Naive thymus-derived CD4-positive, alpha-beta T cell (primary cell): ENCODE measurements at places on chromosomes 7 and 10. TPM values are rescaled to one million over a fixed set of nuclear protein-coding genes. Genes with fewer than 3 reads are reported as not detected.

GRCh38 chr7:100220586-100221230, 959 bp downstream of the PVRIG start:
- peaks cover 45% of the 10 kb centered on the region for H3K4me1 ChIP-seq
- peak overlapping the region; percentile 81 for H3K4me3 ChIP-seq
- no peak for DNase-seq
- no peaks in the 10 kb centered on the region for H3K27me3 ChIP-seq
- peaks cover 25% of the 10 kb centered on the region for H3K36me3 ChIP-seq

- H3K36me3 ChIP-seq: no peaks in the 10 kb centered on the region
- no peak for DNase-seq
- H3K27ac ChIP-seq: peak overlapping the region; percentile 14
- peaks cover 39% of the 10 kb centered on the region for H3K4me1 ChIP-seq
Measured at GRCh38 chr7:36644625-36645422, 79.5 kb downstream of the AOAH start.

Gene H2BK1
- 5.6 TPM for total RNA-seq

DNA sequence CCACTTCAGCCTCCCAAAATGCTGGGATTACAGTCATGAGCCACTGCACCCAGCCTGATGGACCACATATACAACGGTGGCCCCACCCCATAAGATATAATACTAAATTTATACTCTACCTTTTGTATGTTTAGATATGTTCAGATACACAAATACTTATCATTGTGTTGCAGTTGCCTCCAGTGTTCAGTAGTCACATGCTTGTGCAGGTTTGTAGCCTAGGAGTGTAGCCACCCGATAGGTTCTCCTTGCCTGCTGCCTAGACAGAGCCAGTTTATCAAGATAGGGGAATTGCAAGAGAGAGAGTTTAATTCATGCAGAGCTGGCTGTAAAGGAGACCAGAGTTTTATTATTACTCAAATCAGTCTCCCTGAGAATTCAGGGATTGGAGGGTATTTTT, 9.6 kb downstream of the CCL24 start:
- H3K4me3 ChIP-seq: no peak overlapping the region
- no peaks in the 10 kb centered on the region for H3K36me3 ChIP-seq
- no peak for DNase-seq
- no peaks in the 10 kb centered on the region for H3K27me3 ChIP-seq

Gene ZNF425
- total RNA-seq: 3.1 TPM

Gene CALHM3
- total RNA-seq: not detected

- DNase-seq: no peak
- H3K27ac ChIP-seq: no peak overlapping the region
- no peaks in the 10 kb centered on the region for H3K27me3 ChIP-seq
- H3K4me3 ChIP-seq: no peak overlapping the region
- no peaks in the 10 kb centered on the region for H3K4me1 ChIP-seq
Measured at GRCh38 chr7:151296202-151296992, 45.2 kb upstream of the NUB1 start.

GRCh38 chr10:59019603-59020002, 156.8 kb upstream of the PHYHIPL start:
- H3K4me3 ChIP-seq: no peak overlapping the region
- no peak for DNase-seq
- no peaks in the 10 kb centered on the region for H3K27me3 ChIP-seq
- no peak overlapping the region for H3K27ac ChIP-seq
- H3K36me3 ChIP-seq: no peaks in the 10 kb centered on the region
- no peaks in the 10 kb centered on the region for H3K4me1 ChIP-seq

DNA sequence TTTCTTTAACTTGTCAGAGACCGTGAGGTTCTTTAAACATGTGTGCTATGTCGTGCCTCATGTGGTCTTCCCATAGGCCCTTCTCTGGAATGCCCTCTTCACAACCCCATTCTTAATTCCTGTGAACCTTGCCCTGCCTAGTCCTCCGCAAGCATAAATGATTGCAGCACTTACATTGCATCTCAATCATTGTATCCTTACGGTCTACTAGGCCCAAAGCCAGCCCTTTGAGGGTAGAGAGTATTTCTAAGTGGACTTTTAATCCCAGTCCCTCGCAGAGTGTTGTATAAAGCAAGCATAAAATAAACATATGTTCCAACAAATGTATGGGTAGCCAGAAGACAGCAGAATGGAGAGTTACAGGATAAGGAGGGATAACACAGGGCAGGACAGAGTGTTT, 92.1 kb upstream of the FAM133B start:
- H3K4me3 ChIP-seq: no peak overlapping the region
- H3K4me1 ChIP-seq: peaks cover 32% of the 10 kb centered on the region
- peak overlapping the region; percentile 70 for H3K27ac ChIP-seq
- H3K36me3 ChIP-seq: no peaks in the 10 kb centered on the region
- no peak for DNase-seq

Gene WDR86
- 0.31 TPM in 1 of 2 replicates, not detected in the other for total RNA-seq

Gene TMEM236
- total RNA-seq: 0.12 TPM

Gene AKR1D1
- not detected for total RNA-seq

DNA sequence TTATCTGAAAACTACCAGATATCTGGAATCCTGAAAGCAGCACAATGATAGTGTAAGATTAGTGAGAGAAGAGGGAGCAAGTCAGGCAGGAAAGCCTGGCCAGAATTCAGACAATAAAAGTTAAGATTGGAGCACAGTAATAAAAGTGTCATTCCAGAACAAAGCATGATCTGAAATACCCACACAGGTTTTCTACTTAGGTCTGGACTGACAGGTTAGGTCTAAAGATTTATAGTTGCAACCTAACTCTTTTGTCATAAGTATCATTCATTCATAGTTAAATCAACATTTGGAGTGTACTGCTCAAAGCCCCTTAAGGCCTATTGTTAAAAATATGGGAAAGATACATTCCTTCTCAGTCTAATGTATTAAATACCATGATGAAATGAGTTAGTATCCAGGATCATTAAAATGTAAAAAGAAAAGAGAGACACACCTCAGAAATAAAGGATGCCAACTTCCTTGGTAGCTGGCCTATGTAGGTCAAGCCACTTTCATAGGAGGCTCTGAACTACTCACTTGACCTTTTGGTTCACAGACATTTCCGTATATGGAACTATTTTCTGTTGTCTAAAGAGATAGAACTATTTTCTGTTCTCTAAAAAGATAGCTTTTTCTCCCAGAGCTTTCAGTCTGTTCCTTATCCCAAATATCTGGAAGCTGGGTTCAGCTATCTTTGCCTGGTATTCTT, 105.2 kb downstream of the FAS start:
- H3K27ac ChIP-seq: no peak overlapping the region
- no peaks in the 10 kb centered on the region for H3K4me1 ChIP-seq
- H3K4me3 ChIP-seq: no peak overlapping the region
- no peaks in the 10 kb centered on the region for H3K36me3 ChIP-seq

GRCh38 chr10:121309164-121309563, 289.1 kb downstream of the FGFR2 start:
- DNase-seq: no peak
- H3K4me3 ChIP-seq: no peak overlapping the region
- H3K27ac ChIP-seq: no peak overlapping the region
- no peaks in the 10 kb centered on the region for H3K36me3 ChIP-seq
- H3K4me1 ChIP-seq: no peaks in the 10 kb centered on the region
- H3K27me3 ChIP-seq: no peaks in the 10 kb centered on the region

Gene NEUROD6
- total RNA-seq: not detected

DNA sequence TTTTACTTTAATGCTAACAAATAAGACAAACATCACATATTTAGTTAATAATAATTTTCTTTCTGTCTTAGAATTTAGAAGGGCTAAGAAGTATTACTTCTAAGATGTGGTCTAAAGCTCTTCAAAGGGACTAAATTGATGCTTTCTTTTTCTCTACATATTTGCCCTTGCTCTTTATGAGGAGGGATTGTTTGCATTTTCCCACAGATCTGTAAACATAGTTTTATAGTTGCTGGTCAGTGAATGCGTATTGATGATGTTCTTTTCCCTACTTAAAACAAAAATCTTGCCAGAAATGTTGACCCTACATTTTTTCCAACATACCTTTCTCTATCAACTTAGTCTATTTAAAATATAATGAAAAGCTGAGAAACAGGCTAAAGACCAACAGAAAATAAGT, 372.4 kb upstream of the LRGUK start:
- no peaks in the 10 kb centered on the region for H3K36me3 ChIP-seq
- no peaks in the 10 kb centered on the region for H3K4me1 ChIP-seq
- DNase-seq: no peak
- H3K27me3 ChIP-seq: no peaks in the 10 kb centered on the region

GRCh38 chr7:149706398-149706797, 67.0 kb downstream of the ZNF467 start:
- H3K36me3 ChIP-seq: no peaks in the 10 kb centered on the region
- no peaks in the 10 kb centered on the region for H3K27me3 ChIP-seq
- no peak overlapping the region for H3K27ac ChIP-seq
- DNase-seq: no peak
- H3K4me1 ChIP-seq: no peaks in the 10 kb centered on the region

- H3K27me3 ChIP-seq: no peaks in the 10 kb centered on the region
- H3K36me3 ChIP-seq: no peaks in the 10 kb centered on the region
- no peaks in the 10 kb centered on the region for H3K4me1 ChIP-seq
Measured at GRCh38 chr10:75048669-75049098, 62.8 kb upstream of the SAMD8 start.

GRCh38 chr10:103855852-103856796, 748 bp upstream of the SH3PXD2A start:
- H3K27ac ChIP-seq: no peak overlapping the region
- H3K4me1 ChIP-seq: peaks cover 9% of the 10 kb centered on the region
- H3K27me3 ChIP-seq: peaks cover 8% of the 10 kb centered on the region

Gene ASIC3
- total RNA-seq: 13.7 TPM

- H3K27me3 ChIP-seq: no peaks in the 10 kb centered on the region
- no peak overlapping the region for H3K27ac ChIP-seq
- H3K4me3 ChIP-seq: no peak overlapping the region
- H3K4me1 ChIP-seq: no peaks in the 10 kb centered on the region
- no peak for DNase-seq
Measured at GRCh38 chr7:101113836-101114235, 13.1 kb upstream of the SERPINE1 start.

Gene TMEM229A
- total RNA-seq: not detected in 2 replicates

GRCh38 chr10:113340282-113340681, 212.6 kb upstream of the HABP2 start:
- H3K4me1 ChIP-seq: no peaks in the 10 kb centered on the region
- no peak overlapping the region for H3K4me3 ChIP-seq
- no peaks in the 10 kb centered on the region for H3K27me3 ChIP-seq
- no peak for DNase-seq

Gene LIPM
- not detected for total RNA-seq

DNA sequence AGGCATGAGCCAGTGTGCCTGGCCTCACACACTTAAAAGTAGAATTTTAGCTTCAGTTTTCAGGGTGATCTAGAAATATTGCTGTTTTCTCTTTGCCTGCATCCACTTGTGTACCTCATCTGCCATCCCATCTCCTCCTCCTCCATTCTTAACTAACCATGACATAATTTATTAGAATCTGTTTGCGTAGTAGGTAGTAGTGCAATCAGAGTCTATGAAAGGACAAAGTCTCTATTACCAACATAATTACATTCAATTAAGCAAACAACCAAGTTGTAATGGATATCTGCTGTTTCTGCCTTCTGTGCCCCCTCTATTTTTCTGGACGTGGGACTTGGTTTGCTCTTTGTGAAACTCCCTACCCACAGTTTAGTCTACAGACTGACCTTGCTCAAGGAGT, 72.9 kb downstream of the CDK14 start:
- no peaks in the 10 kb centered on the region for H3K4me1 ChIP-seq
- no peaks in the 10 kb centered on the region for H3K27me3 ChIP-seq
- DNase-seq: no peak

DNA sequence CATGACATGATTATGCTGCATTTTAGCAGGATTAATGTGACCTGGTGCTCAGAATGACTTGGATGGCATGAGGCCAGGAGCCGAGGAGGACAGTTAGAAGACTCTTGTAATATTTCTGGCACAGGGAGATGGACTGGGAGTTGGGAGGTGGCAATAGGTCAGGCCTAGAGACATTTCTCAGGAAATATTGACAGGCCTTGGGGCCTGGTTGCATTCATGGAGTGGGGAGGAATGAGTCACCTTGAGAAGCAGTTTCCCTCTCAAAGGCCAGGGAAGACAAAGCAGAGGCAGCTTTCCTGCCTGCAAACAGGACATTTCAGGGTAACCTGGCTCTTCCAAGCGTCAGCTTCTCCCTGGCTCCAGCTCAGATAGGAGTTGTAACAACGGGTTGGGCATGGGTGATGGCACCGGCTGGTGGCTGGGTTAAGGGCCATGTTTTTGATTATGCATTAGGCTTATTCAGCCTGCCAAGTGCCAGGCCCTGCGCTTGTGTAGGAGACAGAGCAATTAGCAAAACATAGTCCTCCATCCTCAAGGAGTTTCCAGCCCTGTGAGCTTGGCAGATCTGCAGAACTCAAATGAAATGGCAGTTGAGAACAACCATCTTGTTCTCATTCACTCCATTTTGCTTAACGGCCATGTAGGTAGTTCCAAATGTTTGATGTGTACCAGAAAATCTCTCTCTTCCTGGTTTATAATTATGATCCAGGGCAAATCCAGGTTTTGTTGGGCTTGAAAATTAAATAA, 38.2 kb downstream of the HK1 start:
- no peaks in the 10 kb centered on the region for H3K36me3 ChIP-seq
- H3K4me3 ChIP-seq: no peak overlapping the region
- H3K27me3 ChIP-seq: no peaks in the 10 kb centered on the region
- peaks cover 25% of the 10 kb centered on the region for H3K4me1 ChIP-seq

GRCh38 chr10:29710128-29710527, 75.4 kb upstream of the SVIL start:
- H3K36me3 ChIP-seq: no peaks in the 10 kb centered on the region
- no peak overlapping the region for H3K4me3 ChIP-seq
- no peak overlapping the region for H3K27ac ChIP-seq
- no peaks in the 10 kb centered on the region for H3K4me1 ChIP-seq

DNA sequence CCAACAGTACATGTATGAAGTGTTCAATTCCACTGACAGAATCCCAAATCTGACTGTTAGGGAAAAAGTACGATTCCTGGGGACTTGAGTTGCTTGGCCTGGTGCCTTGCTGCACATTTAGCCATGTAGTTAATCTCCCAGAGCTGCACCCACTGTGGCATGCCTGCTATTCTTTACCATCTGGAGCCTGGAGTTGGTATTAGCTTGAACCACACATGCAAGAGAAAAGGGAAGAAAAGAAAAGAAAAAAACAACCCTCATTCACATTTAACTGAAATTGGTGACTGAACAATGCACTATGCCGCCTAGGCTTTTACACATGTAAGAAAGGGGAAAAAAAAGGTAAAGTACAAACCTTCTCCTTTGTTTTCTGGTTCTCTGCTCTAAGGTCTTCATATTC, 26.1 kb downstream of the SHTN1 start:
- no peaks in the 10 kb centered on the region for H3K4me1 ChIP-seq
- H3K27me3 ChIP-seq: no peaks in the 10 kb centered on the region
- no peak overlapping the region for H3K27ac ChIP-seq

Gene KCP
- 1.6 TPM for total RNA-seq

GRCh38 chr7:44076101-44076895, 6.0 kb downstream of the POLM start:
- no peak overlapping the region for H3K27ac ChIP-seq
- no peak overlapping the region for H3K4me3 ChIP-seq
- H3K27me3 ChIP-seq: no peaks in the 10 kb centered on the region
- no peak for DNase-seq
- peaks cover 12% of the 10 kb centered on the region for H3K4me1 ChIP-seq

Gene CDC123
- total RNA-seq: 27.0 TPM
